ENCODE measurements at places on chromosomes 3 and 15.

DNA sequence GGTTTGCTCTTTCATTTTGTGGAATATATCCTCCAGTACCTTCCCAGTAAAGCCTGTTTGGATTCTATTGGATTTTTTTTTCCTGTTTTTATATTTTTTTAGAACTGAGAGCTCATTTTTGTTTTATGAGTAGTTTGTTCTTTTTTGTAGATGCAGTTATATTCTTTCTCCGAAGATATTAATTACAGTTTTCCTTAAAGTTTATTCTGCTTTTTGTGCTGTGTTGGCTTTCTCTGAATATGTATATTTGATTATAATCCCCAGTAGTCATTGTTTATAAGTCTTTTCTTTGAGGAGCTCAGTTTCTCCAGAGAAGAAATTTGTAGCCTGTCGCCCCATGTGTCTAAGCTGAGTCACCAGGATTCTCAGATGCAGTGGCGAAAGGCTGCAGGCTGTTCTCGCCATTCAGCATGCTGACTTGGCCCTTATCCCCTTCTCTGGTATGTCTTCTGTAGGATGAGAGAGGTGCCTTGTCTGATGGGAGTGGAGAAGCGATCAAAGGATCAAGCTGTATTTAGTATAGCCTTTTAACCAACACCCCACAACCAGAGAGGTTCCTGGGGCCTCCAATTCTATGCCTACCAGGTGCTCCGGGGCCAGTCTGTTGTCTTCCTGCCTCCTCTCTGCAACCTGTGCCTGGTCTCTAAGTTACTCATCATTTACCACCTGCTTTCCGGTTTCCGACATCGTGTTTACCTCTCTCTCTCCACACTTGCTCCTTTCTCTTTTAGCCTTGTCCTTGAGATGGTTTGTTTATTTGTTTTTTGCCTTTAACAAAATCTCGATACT is 31.7 kb upstream of the MFSD1 start:
- DNase-seq: no peak

DNA sequence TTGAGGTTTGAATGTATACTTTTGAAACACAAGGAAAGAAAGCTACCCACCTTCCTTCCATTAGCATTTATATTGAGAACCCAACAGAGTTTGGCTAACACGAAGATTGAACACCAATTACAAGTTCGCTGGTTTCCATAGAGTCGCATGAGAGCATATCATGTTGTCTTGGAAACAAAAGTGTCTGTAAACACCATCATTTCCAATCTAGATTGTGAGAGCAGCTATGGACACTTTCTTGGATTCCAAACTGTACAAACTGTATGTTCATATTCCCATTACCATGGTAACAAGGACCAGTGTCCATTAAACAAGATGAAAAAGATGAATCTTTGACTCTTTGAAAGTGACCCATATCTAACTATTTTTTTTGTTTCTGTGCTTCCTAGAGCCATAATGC is 529.9 kb upstream of the ROBO1 start:
- no peak for DNase-seq

GRCh38 chr15:25582886-25583285 is 144.1 kb upstream of the UBE3A start:
- DNase-seq: no peak

- no peak for DNase-seq
Measured at GRCh38 chr3:5757213-5757804, 569.8 kb downstream of the EDEM1 start.

DNA sequence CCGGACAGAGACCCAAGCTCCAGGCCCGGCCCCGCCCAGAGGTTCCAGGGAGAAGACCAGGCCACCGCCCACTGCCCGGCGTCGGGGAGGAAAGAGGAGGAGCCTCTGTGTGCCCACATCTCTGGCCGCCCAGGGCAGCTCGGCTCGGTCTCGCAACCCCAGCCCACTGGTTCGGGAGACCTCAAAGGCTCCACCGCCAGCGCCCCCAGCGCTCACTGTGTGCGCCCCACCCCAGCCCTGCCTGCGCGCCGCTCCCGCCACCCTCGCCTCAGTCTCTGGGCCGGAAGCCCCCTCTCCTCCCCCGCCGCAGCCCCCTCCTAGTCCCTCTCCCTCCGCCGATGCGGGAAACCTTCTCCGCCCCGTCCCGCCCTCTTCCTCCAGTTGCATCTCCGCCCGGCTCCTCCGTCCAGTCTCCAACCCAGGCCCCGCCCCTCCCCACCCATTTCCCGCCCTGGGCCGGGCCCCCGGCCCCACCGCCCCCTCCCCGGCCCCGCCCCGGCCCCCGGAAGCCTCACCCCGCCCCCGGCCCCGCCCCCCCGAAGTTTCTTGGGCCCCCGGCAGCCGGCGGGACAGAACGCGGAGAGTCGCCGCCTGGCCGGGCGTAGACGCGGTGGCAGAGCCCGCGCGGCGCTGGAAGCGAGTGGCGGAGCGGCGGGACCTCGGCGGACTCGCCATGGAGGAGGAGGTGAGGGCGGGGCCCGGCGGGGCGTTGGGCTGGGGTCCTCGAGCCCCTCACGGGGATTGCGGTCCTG is at the start of gene PLEKHO2:
Gene PLEKHO2 (plus strand): TSS at position 572 of the 752 bp plus-strand sequence. CDS start 102 bp downstream, at position 674.
- DNase-seq: peak; percentile 90
